ENCODE measurements at places on chromosomes 1 and 21.

- ATAC-seq: no peak
Observed at GRCh38 chr1:198361237-198361767, 179.2 kb downstream of the ATP6V1G3 start.

GRCh38 chr1:109304226-109304920, 2.4 kb downstream of the MYBPHL start:
- ATAC-seq: no peak

DNA sequence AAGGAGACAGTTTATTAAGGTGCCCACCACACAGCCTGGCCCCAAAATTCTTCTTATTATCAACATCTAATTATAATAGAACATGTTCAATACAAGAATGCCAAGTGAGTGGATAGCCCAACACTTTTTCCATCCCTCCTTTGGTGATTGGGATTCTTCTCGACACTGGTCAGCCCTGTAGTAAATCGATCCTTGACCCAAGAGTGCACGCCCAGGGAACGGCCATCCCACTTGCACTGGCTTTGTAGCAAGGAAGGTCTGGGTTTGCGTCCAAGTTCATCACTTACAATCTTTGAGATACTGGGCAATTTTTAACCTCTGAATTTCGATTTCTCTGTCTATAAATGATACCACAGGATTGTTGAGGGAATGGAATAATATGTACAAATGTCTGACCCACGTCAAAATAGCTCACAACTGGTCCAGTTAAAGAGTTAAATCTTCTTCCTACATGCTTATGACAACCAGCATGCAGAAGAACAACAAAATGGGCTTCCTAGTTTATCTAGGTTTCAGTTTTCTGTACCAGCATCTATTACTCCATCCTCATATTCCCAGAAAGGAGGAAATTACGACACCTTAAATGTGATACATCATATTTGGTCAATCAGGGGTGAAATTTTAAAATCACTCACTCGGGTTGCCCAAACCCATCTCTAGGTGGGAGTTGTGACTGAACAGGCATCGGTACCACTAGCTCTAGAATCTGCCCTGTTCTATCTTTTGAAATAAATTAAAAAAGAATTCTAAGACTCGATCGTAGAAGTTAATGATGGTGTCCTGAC, 161.8 kb downstream of the CLIC6 start:
- no peak for ATAC-seq

GRCh38 chr21:36699546-36700294, 805 bp downstream of the SIM2 start:
- ATAC-seq: no peak

Data from activated T-helper 17 cell treated with anti-CD3 and anti-CD28 coated beads, Interleukin-2, amount 50 U/mL, for 72 hours (primary cell).